ENCODE measurements at places on chromosomes 11 and 22. TPM values are rescaled to one million over a fixed set of nuclear protein-coding genes. Genes with fewer than 3 reads are reported as not detected.
A peak's percentile ranks its signal among the peaks of the same experiment; 100 is the strongest.

DNA sequence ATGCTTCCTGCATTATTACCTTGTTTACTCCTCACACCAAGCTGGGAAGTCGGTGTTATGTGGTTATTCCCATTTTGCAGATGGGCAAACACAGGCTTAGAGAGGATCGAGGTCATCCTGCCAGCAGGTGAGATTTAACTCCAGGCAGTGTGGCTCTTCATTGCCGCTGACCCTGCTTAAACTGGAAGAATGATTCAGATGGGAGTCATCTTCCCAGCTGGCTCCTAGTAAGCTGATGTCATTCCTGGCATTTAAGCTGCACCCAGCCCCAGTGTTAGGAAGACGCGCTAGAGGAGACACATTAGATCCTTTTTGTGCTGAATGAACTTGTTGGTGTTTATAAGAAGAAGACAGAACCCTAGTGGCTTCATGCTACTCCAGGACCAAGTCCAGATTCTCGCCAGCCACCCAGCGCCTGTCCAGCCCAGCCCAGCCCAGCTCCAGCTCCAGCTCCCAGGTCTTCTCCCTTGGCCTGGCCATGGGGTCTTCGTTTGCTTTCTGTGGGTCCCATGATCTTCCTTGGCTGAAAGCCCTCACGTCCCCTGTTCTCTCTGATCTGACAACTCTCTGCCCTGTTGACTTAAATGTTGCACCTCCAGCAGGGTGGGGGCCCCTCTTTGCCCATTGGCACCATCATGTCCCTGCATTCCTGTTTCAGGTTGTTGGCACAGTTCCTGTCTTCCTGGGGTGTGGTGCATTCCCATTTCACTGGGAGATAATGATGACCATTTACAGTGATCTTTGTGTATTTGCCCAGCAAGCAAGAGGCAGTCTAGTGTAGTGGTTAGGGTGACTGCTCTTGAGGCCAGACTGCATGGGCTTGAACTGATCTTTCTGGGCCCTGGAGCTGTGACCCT lies 13.6 kb downstream of the PARVB start:
- DNase-seq = peak; percentile 91

DNA sequence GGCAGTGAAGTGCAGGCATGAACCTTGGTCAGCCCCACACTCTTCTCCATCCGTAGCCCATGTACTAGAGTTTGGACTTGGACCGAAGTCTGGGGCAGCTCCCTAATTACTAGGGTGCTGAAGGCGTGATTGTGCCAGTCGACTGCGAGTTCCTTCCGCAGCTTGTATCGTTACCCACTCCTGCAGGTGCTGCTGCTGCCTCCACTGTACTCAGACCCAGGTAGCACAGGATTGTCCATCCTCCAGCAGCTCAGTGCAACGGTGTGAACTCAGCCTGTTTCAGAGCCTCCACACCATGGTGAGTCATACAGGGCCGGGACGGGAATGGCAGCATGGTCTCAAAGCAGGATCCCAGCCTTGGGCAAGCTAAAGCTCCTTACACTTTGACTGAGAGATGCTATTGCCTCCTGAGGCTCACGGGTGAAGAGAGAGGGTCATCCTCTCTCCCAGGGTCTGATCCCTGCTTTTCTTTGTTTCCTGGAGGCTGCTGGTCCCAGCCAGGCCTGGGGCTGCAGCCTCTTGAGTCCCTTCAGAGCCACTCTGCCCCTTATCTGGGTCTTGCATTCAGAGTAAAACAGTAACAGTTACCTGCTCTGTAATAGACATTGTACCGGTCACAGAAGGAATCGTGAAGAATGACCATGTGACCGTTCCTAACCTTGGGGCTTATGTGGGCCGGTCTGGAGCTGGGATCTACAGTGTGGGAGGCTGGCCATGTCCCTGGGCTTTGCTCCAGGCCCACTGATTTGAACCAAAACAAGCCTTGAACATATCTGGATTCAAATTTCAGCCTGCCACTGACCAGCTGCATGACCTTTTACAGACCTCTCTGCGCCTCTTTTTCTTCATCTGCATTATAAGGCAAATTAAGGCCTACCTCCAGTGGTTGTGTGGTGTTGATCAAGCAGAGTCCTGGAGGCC lies 1.7 kb downstream of the TKFC start:
- DNase-seq = peak; percentile 65

DNA sequence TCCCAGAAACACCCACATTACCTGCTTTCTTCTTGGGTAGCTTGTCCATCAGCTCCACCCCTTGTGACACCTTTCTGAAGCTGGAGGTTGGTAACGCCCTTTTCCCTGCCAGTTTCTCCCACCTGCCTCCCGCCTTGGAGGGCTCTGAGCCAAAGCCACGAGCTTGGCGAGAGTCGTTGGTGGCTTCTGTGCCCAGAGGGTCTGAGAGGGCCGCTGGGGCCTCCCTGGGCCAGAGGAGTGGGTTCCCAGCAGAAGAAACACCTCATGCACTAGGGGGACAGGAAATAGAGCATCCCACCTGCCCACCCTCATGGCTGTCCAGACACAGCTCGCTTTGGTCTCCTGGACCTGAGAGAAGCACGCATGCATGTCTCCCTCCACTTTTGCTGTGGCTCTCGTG lies 37.9 kb downstream of the B3GAT1 start:
- DNase-seq = no peak

GRCh38 chr11:67419325-67420049 lies 4.0 kb downstream of the CARNS1 start:
- DNase-seq = no peak

GRCh38 chr11:64296236-64296635 lies 3.9 kb upstream of the CATSPERZ start:
- no peak for DNase-seq

GRCh38 chr11:104582431-104582830 lies 315.8 kb downstream of the CASP12 start:
- no peak for DNase-seq

DNA sequence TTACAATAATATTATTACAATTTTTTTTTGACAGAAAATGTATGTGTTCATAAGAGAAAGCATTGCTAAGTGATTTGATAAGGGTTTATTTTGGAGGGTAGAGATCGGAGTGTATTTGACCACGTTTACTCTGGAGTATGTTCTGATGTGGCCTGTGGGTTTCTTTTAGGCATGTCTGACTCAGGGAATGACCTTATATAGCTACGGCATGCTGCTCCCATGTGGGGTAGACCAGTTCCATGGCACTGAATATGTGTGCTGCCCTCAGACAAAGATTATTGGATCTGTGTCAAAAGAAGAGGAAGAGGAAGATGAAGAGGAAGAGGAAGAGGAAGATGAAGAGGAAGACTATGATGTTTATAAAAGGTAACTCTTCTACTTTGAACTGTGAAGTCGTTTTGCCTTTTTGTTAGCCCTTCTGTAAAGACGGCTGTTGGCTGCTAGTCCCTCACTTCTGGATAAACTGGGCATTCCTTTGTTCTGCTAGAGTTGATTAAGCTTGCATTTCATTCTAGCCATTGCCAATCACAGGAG lies 38.1 kb upstream of the ST14 start:
- DNase-seq = peak; percentile 26

The TEX12 gene
- total RNA-seq = not detected

The OR4D6 gene
- not detected for total RNA-seq

The TESMIN gene
- total RNA-seq = 6.8 TPM

The MUC6 gene
- not detected for total RNA-seq

The RFPL1 gene
- not detected for total RNA-seq

The KDM4E gene
- total RNA-seq = not detected
